ENCODE measurements at places on chromosomes 12 and 14. TPM values are rescaled to one million over a fixed set of nuclear protein-coding genes. Genes with fewer than 3 reads are reported as not detected.
A peak's percentile ranks its signal among the peaks of the same experiment; 100 is the strongest.

DNA sequence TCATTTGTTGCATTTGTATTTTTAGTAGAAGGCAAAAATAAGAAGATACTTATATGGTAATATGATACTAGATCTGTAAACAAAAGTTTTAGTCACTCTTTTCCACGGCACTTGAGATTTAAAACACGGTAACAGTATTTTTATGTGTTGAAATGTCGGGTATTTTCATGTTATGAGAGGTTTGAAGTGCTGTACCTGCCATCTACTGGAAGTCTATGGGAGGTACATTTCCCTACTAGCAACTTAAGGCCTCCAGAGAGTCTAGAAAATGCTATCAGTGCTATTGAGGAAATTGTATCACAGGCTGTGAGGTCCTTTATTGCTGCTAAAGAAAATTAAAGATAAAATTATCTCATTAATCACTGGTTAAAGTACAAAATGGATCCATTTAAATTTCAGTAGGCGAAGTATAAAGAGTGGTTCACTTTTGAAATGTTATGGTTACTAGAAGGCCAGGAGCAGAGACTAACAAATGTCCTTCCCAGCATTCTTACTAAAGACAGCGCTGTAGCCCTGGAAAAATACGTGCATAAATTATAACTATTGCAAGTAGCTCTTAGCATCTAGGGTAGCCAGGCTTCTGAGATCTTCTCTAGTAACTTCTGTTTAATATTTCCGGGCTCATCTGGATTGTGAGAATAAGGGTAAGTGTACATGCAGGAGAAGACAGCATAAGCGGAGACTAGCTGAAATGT lies 77.6 kb upstream of the PRKD1 start:
- peak; percentile 31 for DNase-seq

DNA sequence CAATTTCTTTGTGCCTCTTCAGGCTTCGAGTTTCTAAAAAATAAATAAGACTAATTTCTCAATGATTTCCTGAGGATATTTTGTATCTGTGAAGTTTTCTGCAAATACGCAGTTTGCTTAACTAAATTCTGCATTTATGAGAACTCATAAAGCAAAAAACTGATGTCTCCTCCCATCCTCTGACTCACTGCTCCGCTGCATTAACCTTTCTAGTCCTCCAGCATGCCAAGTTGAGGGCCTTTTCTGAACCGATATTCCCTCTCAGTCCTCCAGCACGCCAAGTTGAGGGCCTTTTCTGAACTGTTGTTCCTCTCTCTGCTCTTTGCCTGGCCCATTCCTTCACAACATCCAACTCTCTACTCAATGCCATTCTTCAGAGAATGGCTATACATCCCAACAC lies 3.2 kb downstream of the IPO8 start:
- DNase-seq: no peak

GRCh38 chr12:7099290-7099996 lies 7.2 kb upstream of the C1R start:
- no peak for DNase-seq

DNA sequence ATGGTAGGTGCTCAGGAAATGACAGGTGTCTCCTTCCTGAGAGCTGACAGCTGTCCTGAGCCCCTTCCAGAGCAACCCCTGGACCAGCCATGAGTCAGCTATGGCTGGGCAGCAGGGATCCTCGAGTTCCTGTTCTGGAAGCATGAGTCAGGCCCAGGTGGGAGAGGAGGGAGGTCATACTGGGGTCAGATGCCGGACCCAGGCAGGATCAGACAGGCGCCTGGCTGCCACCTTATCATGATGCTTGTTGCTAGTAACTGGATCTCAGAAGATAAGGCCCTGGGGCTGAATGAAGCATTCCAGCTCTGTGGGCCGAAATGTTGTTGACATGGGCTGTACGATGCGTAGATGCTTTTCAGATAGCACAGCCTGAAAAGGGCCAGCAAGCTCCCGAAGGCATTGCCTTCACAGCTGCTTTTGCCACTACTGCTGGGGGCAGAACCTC lies 17.4 kb upstream of the KRT7 start:
- no peak for DNase-seq

DNA sequence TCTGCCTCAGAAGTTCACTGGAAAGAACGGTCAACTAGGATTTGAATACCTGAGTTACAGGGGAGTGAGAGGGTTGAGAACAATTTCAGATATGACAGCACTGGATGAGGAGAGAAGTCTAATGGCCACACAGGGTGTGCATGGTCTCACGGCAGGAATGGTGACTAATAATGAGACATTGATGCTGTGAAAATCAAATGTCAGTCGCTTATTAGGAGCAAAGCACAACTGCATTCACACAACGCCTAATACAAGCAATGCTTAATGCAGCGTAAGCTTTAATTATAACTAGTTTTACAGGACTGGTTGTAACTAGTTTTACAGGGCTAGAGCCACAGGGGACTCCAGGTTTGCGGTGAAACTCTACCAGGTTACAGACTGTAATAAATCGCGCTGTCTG lies 23.4 kb upstream of the PRIMA1 start:
- no peak for DNase-seq

DNA sequence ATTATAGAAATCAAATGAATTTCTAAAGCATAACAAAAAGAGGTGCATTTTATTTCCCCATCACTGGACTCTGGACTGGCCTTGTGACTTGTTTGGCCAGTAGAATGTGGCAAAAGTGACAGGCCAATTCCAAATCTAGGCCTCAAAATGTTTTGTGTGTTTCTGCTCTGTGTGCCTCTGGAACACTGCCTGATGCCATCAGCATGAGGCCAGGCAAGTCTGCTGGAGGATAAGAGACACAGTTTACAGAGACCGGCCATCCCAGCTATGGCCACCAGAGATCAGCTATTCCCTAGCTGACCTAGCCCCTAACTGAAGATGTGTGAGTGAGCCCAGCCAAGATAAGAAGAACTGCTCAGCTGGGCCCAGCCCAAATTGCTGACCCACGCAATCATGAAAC lies 32.9 kb downstream of the ASCL1 start:
- DNase-seq: no peak

Gene AICDA
- 0.55 TPM for polyA plus RNA-seq

DNA sequence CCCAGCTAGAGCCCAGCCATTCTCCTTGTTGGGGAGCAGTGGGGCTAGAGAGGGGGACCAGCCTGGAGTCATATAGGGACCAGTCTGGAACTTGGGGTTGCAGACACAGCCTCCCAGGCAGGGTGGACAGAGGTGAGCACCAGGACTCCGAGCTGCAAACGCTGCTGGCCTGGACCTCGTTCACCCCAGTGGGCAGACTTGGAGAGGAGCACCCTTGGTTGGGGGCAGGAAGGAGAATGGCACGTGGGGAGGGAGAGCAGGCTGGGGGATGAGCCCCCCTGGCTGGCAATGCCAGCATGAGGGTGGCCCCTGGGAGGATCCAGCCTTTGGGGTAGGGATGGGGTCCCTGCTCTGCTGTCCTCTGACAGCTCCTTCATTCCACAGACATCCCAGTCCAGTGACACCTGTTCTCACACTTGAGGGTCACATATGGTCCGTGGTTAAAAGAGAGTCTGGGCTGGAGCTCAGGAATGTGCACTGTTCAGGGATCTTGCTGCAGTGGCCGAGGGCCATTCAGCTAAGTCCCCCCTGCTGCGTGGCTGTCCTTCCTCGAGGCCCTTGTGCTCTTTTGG lies 2.8 kb downstream of the LBHD2 start:
- DNase-seq: no peak

- DNase-seq: no peak
Measured at GRCh38 chr14:24957814-24958213, 92.1 kb downstream of the STXBP6 start.

DNA sequence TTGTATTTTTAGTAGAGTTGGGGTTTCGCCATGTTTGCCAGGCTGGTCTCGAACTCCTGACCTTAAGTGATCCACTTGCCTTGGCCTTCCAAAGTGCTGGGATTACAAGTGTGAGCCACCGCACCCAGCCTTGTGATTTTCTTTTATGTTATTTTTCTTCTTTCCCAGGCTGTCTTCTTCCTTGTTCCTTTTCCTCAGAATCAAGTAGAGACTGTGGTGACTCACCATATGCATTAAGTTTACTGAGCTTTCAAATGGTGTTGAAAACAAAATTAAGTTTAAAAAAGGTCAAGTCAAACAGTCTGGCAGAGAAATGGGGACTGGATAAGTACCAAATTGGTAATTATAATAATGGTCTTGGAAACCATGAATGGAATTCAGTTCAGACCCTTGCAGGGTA lies 5.7 kb downstream of the ARPC3 start:
- DNase-seq: no peak

Data from right renal pelvis (tissue), 4 donors.